ENCODE measurements at places on chromosomes 6 and 20.

GRCh38 chr6:20954315-20954714 lies 420.1 kb downstream of the CDKAL1 start:
- no peak for DNase-seq

DNA sequence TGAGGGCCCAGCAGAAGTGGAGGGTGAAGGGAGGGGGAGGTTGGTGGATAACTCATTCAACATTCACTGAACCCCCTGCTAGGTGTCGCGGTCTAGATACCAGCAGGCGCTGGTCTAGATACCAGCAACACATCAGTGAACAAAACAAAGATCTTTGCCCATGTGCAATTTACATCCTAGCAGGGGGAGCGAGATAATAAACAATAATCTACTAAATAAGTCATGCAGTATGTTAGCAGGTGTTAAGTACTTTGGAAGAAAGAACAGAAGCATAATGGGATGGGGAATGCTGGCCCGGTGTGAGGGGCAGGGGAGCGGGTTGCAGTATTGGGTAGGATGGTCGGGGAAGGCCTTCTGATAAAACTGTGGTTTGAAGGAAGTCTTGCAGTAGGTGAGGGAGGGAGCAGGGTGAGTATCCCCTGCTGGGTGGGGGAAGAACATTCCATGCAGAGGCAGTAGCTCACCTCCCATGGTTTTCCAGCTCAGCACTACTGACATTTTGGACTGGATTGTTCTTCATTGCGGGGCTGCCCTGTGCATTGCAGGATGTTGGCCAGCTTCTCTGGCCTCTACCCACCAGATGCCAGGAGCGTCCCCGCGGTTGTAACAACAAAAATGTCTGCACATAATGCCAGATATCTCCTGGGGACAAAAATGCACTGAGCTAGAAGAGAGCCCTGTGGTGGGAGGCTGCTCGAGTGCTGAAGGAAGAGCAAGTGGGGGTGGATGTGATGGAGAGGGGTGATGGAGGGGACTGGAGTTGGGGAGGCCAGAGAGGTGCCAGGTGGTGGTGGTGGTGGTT lies 117.3 kb downstream of the TOX2 start:
- no peak for DNase-seq

DNA sequence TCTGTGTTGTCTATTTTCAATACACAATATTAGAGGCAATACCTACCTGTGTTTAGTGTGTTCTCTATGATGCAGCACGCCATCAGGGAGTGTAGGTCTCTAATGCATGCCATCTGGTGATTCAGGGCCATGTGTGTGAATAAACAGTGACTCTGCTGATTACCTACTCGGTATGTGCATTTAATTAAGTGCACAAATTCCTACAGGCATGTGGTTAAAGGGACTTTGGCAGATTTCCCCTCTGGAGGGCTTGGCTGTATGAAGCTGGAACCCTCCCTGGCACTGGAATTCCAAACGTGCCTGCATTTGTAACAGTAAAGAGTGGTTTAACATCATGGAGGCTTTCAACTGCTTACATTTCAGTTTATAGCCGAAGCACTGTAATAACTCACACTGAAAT lies 401.5 kb upstream of the SASH1 start:
- peak; percentile 43 for DNase-seq

GRCh38 chr20:32687180-32687532 lies 13.4 kb upstream of the C20orf203 start:
- DNase-seq = no peak

DNA sequence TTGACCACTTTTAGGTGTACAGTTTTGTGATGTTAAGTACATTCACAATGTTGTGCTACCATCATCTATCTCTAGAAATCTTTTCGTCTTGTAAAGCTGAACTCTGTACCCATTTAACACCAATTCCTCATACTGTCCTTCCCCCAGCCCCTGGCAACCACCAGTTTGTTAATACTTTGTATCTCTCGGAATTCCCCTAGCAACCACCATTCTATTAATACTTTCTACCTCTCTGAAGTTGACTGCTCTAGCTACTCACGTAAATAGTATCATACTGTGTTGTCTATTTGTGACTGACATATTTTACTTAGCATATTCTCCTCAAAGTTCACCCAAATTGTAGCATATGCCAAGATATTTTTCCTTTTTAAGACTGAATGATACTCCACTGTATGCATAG lies 82.3 kb upstream of the CLDN20 start:
- DNase-seq = no peak

GRCh38 chr6:39910744-39911143 lies 23.5 kb downstream of the MOCS1 start:
- no peak for DNase-seq

- no peak for DNase-seq
Measured at GRCh38 chr6:138736640-138737039, 36.9 kb upstream of the CCDC28A start.

- DNase-seq = peak; percentile 76
Measured at GRCh38 chr6:134436281-134436815, 118.4 kb upstream of the SGK1 start.

DNA sequence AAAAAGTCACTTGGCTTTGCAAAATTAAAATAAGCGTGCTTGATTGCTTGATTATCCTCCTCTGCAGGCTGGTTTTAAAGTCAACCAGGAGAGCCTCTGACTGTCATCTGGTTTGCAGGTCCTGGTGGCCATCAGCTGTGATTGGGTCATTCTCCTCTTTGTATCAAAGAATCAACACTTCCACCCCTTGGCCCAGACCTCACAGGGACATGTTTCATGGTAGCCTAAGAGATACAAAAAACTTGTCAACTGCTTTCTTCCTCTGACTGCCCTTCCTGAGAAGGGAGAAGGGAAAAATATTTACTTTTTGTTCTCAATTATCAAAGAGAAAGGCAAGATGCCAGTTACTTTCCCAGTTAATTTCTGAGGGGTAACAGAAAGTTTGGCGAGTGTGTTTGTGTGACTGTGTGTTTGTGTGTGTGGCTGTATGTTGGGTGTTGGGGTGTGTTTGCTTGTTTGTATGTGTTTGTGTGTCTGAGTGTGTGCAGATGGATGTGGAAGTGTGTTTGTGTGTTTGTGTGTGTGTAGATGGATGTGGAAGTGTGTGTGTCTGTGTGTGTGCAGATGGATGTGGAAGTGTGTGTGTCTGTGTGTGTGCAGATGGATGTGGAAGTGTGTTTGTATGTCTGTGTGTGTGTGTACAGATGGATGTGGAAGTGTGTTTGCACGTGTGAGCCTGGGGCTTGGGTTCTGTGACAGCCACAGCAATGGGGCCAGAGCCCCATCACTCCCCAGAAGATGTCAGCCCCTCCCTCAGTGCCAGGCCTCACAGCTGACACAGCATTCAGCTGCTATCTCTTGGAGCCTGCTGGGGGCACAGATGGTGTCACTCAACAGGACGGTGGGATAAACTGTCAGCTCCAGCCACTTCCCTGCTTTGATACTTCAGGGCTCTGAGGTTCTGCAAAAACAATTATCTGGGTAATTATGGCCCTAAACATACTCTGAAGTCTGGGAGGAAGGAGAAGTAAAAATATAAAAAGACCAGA lies 98.6 kb upstream of the RNF24 start:
- DNase-seq = no peak

GRCh38 chr6:11404081-11404480 lies 133.5 kb upstream of the TMEM170B start:
- DNase-seq = no peak

DNA sequence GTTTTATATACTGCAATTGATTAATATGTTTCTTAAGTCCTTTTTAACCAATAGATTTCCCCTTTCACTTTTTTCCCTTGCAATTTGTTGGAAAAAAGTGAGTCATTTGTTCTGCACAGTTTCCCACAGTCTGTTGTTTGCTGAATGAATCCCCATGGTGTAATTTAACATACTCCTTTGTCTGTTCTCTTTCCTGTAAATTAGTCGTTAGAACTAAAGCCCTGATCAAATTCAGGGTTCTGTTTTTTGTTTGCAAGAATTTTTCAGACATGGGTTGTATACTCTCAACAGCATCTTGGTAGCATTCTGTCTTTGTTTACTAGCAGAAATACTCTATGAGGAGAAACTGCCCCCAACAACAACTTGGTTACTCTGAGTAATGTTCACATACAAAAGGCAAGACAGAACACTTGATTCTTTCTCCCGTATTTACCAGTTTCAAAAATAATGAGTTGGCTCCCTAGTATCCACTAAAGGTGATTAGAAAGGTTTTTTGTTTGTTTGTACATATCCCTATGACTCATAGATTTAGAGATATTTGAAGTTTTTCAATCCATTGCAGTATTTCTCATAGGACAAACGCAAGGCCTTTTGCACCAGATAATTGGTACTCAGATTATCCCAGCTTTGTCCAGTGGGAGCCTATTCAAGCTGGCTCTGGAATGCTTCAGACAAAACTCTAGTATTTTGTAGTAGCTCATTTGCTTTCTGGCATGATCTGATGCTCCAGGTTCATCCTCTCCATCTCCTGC lies 16.5 kb downstream of the BLOC1S5 start:
- no peak for DNase-seq

GRCh38 chr6:7505189-7505699 lies 36.2 kb upstream of the DSP start:
- peak; percentile 30 for DNase-seq

GRCh38 chr6:158266131-158266530 lies 46.1 kb upstream of the TULP4 start:
- DNase-seq = no peak

DNA sequence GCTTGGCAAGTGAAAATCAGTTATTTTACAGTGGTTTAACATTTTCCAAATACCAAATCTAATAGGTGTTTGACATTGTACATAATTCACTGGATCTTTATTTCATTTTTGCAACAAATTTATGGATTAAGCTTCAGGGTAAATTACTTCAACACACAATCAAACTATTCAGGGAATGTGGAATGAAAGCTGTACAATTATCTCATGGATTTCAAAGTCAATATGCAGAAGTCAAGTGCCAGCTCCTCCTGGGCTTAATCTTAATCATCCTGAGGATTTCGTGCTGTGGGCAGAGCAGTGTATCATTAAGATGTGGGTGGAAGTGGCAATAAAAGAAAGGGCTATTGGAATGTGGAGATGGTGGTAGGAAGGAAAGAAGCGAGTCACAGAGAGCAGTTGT lies 548.8 kb downstream of the COL12A1 start:
- DNase-seq = peak; percentile 70

GRCh38 chr6:82573254-82573972 lies 209.8 kb downstream of the TPBG start:
- no peak for DNase-seq

- DNase-seq = no peak
Measured at GRCh38 chr6:139497345-139497961, 123.0 kb upstream of the CITED2 start.

GRCh38 chr6:705047-705446 lies 12.1 kb upstream of the EXOC2 start:
- no peak for DNase-seq

DNA sequence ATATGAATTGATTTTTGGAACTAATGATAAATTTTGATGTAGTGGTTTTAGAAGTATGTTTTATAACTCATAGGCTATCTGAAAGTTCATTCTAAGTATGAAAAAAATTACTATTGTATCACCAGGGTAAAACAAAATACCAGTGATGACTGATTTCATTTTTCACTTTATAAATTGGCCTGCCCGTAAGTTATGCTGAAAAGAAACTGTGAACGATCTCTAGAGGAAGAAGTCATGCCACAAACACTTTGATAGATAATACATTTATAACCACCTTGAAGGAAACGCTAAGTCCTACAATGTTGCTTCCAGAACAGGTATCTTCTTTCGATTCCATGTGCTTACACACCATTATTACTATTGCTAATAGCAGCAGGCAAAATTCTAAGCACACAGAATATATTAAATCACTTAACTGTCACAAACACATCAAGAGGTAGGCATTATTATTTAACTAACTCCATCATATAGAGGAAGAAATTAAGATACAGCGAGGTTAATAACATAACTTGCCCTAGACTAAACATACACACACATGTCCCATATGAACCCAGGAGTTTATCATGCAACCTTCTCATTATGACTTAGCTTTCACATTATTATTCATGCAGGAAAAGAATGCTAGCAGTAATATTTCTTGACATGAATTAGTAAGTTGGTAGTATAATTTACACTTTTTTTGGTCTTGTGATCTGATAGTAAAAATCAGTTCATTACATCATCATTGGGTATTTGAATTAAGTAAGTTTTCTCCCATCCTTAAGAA lies 44.7 kb downstream of the RGS17 start:
- DNase-seq = no peak

DNA sequence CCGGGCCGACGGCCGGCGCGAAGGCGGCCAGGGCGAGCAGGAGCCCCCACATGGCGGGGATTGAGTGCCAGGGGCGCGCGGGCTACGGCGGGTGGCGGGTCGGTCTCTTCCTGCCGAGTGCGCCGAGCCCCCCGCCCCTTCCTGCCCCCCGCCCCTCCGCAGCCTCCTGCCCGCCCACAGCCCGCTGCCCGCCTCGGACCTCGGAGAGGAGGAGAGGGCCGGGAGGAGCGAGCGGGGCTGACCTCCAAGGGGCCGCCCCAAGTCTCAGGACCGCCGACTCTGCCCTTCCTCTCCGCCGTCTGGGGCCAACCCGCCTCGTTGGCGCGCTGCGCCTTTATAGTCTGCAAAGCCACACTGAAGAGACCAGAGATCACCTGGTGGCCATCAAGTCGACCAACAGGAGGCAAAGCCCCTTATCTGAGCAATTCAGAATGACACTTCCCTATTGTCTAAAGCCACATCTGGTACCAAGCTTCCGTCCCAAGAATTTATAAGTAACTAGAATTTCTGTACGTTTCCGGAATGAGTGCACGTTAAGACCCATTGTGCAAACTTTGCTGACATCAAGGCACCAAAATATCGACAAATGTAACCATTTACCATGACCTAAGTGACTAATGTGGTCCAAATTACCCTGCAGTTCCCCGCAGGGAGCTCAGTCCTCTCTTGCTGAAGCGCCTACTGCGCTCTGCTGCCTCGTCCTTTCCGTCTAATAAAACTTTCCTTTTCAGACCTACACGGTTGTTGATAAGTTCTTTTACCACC lies at the start of gene CPXM1:
TSS of gene CPXM1 (minus strand) at position 107 of the 765 bp plus-strand sequence. CDS start at position 52, 55 bp downstream.
- DNase-seq = no peak

- no peak for DNase-seq
Measured at GRCh38 chr20:610130-611046, at the start of gene TCF15. TSS of gene TCF15 (minus strand) at chr20:610309. CDS start at chr20:610237, 72 bp downstream.

DNA sequence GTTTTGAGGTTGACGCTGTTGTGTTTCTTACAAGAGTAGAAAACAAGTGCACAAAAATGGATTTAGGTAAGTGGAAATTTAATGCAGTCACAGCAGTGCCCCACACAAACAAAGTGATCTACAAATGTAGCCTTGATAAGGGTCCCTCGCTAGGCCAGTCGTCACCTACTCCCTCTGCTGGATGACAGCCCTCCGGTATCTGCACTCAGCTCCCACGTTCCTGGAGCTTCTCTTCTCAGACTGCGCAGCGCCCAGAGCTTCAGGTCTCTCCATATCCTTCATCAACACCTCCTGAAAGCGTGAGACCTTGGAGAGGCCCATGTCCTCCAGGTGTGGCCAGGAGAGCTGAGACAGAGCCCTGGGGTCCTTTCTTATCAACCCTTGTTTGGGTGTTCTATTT lies 58.3 kb upstream of the MAP3K4 start:
- no peak for DNase-seq

- no peak for DNase-seq
Measured at GRCh38 chr20:49187330-49187850, 744 bp downstream of the STAU1 start.

GRCh38 chr6:87922196-87922946 lies 125.3 kb upstream of the SPACA1 start:
- no peak for DNase-seq
